ENCODE measurements at places on chromosomes 11 and 22.

DNA sequence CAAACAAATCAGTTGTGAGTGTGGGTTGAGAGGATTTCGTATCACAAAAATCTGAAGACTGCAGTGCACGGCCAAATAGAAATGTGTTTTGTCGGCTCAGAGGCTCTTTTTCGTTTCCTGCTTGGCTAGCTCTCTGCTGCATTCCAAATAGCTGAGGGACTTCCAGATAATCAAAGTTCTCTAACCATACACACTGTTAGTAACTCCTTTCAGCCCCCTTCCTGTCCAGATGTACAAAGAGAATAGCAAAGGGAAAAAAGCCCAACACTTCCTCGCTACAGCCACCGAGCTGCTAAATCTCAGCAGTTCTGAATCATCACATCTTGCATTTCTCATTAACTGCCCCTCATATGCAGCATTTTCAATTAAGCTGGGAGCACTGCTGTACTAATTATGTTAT lies 203.1 kb downstream of the TENM4 start:
- DNase-seq = peak; percentile 84

GRCh38 chr11:132101881-132102280 lies 731.5 kb downstream of the NTM start:
- DNase-seq = peak; percentile 46

- DNase-seq = peak; percentile 25
Observed at GRCh38 chr22:33922349-33922681, 2.0 kb upstream of the LARGE1 start.

GRCh38 chr11:58924230-58924629 lies 15.1 kb upstream of the GLYATL1 start:
- no peak for DNase-seq

DNA sequence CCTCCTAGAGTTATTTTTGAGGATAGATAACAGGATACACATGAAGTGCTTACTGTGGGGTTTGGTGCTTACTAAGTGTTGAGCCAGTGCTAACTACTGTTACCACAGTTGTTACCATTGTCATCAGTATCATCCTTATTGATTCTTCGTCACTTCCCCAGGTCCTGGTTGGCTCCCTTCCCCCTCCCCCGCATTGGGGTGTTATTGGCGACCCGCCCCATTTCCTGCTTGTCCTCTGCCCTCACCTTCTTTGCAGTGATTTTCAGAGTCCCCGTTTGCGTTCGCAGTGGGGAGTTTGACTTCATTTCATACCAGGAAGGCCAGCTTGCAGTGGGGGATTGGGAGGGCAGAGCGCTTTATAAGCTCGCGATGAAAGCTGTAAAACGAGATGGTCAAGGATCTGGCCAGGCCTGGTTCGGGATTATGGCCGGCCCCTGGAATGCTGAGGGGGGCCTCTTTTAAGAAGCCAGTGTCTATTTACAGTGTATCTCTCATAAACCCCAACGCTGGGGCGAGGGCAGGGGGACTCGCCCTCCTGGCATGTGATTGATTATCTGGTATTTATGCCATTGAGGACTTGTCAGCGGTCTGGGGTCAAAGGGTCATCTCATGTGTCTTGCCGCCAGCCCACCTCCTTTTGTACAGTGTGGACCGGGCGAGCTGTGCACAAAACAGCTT lies 84.6 kb upstream of the NNMT start:
- no peak for DNase-seq

GRCh38 chr11:33479231-33479630 lies 221.4 kb downstream of the C11orf91 start:
- no peak for DNase-seq

DNA sequence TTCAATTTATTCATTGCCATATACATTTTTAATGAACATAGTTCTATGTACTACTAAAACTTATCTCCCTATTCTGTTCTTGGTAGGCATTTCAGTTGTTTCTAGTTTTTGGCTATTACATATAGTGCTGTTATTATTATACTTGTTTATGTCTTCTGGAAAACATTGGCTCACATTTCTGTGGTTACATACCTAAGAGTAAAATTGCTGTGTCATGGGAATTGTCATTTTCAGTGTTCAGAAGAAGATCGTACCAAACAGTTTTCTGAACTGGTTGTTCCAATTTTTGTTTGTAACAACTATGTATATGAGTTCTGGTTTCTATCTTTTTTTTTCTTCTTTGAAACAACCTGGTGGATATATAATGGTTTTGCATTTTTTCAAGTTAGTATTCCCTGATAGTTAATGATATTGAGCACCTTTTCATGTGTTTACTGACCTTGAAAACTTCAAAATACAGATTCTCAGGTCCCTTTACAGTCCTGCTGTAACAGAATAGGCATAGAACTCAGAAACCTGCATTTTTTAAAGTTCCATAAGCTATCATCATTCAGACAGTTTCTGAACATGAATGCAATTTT lies 230.7 kb downstream of the JRKL start:
- DNase-seq = no peak

DNA sequence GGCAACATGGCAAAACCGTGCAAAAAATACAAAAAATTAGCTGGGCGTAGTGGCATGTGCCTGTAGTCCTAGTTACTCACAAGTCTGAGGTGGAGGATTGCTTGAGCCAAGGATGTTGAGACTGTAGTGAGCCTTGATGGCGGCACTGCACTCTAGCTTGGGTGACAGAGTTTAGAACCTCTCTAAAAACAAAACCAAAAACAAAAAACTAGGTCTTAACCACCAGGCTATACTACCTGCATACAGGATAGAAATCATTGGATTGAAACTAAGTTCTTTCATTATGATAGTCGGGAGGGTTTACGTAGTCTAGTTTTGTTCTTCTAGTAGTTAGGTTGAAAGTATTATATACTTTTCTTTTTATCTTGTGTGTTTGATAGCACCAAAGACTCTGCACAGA lies 5.8 kb downstream of the RNF214 start:
- no peak for DNase-seq

GRCh38 chr11:75532200-75533048 lies 6.7 kb upstream of the GDPD5 start:
- DNase-seq = peak; percentile 75

GRCh38 chr11:7222619-7223018 lies 29.1 kb upstream of the SYT9 start:
- DNase-seq = no peak

- DNase-seq = no peak
Observed at GRCh38 chr22:29308148-29308790, 1.8 kb downstream of the GAS2L1 start.
